BJ (cell line): ENCODE measurements at places on chromosomes 4 and X. TPM values are rescaled to one million over a fixed set of nuclear protein-coding genes. Genes with fewer than 3 reads are reported as not detected.

DNA sequence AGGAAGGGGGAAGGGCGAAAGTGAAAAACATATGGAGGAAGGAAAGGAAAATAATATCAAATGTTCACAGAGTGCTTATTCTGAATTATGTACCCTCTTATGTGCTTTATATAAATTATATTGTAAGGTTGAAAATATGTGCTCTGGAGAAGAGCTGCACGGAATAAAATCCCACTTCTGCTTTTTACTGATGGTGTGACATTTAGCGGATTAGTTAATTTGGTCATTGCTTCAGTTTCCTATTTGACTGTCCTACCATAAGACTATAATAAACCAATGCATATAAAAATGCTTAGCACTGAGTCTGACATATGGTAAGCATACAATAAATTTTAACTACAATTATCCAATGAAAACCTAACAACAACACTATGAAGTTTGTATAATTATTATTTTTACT lies 86.2 kb downstream of the NPFFR2 start:
- no peak for DNase-seq

GRCh38 chrX:130105244-130105643 lies 5.1 kb downstream of the ELF4 start:
- DNase-seq, result no peak

DNA sequence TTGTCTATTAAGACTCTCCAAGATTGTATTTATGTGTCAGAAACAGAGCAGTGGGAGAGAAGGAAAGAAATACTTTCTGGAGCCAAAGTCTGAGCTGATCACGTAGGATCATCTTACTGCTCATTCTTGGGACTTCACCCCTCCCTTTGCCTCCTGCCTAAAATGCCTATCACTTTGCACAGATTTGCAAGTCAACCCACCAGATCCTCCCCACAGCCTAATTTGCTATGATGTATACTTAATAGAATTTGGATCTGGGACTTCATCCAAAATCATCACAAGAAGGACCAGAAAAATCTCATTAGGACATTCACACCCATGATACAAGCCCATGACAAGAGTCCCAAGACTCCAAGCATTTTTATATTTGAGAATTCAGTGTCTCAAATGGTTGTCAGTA lies 290.2 kb downstream of the FBXW7 start:
- no peak for DNase-seq

PITX2 gene
- polyA plus RNA-seq, result 0.56 and 1.1 TPM in 2 replicates

XK gene
- polyA plus RNA-seq, result not detected in 2 replicates
